Right lobe of liver (tissue), 6 donors: ENCODE measurements at places on chromosomes 7 and 10.
A peak's percentile ranks its signal among the peaks of the same experiment; 100 is the strongest.

DNA sequence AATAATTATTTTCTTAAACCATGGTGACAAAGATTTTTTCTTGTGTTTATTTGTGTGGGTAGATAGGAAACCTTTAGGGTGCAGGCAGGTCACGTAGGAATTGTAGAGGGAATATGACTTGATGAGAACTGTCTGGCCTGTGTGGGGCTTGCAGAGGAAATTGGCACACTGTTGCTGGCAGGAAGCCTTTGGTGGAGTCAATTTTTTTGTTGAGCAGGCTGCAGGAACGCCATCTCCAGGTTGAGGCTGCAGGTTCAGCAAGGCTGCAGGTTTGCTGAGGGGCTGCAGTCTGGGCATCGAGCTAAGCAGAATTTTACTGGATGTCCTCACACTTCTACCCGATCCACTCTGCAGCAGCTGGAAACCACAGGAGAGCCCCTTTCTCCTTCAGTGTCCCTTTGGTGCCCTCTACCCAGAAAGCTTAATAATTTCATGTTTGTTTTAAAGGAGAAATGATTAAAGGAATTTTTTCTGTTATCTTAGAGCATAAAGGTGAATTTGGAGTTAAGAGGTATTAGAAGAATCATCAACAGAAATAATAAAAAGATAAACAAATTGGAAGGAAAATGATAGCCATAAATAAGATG, 37.0 kb downstream of the TBC1D12 start:
- no peak for DNase-seq

DNA sequence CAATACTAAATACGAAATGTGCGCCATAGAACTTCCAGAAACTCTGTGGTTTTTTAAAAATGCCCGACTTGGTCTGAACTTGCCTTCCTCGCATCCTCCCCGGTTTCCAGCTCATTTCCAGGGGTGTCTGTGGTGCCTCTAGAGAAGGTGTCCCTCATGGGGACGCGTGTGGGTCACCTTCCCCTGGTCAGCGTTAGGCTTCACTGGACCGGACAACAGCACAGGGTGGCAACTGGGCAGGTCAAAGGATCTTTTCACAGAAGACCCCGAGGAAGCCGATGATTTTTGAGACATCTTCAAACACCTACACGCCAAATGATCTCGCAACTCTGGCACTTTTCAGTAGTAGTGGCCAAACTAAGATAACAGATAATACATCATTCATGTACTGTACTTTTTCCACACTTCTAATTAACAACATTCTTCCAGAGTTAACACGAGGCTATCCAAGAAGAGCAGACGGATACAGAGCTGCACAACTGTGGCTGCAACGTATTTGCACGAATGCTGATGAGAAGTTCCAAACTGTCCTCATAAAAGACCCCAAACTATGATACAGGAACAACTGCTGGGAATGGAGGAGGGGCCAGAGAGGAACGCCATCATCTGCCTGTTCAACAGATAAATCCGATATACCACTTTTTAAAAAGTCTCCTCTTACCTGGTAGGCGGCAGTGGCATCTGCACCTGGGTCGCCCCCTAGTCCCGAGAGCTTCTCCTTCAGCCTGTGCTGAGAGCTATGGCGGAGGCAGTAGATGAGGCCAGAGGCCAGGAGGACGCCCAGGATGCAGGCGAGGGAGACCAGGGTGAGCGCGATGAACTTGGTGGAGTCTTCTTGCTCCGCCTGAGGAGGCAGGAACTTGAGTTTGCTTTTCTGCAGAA, 345.5 kb downstream of the DNAJB6 start:
- no peak for DNase-seq

DNA sequence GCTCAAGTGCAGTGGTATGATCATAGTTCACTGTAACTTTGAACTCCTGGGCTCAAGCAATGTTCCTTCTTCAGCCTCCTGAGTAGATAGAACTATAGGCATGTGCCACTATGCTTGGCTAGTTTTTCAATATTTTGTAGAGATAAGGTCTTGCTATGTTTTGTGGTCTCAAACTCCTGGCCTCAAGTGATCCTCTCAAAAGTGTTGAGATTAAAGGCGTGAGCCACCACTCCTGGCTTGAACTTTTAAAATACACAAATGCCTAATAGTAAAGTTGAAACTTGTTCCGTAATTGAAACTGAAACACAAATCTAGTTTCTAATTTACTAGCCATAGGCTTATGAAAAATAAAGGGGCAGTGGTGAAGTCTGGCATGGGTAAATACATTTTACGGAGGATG, 65.7 kb downstream of the AP3M1 start:
- DNase-seq = no peak

DNA sequence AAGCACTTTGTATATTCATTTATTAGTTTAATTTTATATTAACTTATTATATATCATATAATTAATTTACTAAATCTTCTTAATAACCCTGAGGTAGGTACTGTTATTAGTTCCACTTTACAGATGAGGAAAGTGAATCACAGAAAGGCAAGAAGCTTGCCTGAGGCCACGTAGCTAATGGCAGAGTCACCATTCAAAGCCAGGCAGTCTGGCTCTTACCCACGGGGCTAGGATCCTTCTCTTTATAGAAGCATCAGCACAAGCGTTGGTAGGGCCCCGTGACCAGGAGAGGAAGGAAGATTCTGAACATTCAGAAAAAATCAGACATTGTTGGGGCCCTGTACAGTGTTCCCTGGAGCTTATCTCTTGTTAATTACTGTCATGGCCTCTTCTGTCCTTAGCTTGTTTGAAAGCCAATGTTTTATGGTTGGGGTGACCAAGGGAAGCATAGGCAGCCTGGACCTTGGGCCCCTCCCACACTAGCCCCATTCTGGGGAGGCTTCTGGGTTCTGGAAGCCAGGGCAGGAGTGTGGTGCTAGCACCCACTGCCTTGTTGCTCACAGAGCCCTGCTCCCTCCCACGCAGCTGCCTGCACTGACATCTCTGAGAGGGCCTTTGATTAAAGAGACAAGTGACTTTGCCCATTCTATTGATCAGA, 31.1 kb upstream of the SLF2 start:
- DNase-seq = peak; percentile 24

DNA sequence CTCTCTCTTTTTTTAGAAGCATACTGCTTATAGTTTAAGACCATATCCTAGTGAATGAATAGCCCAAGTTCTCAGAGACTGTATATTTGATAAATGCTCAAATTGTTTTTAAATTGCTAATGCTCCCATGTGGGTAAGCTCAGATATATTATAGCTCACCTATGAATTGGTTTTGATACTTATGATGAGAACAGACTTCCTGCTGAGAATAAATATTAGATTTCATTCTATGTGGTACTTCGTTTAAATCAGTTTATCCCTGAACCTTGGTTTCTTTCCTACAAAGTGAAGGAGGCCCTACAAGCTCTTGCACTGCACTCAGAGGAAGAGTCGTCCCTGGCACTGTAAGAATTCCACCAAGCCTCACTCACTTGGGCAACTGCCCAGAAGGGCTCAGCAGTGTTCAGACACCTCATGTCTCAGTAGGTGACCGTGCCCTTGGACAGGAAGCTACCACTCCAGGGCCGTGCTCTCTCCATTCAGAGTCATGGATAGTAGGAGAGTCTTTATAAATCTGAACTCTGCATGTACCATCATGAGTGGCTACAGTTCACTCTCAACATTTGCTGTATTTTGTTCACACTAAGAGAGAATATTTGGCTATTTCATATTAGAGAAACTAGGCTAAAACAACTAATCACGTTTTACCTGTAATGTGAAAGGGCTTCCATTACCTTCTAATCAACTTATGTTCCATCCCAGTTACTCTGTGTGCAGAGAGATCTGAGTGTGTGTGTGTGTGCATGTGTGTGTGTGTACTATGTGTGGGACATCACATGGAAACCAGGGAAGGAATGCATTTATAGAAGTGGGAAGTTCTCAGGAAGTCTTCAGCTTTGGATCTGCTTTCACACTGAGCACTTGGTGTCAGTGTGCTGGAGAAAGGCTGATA, 93.8 kb downstream of the PTPRE start:
- peak; percentile 30 for DNase-seq

- DNase-seq = no peak
Observed at GRCh38 chr7:18524248-18524647, 28.7 kb downstream of the HDAC9 start.

- peak; percentile 71 for DNase-seq
Observed at GRCh38 chr10:21732067-21732772, 198.2 kb downstream of the MLLT10 start.

DNA sequence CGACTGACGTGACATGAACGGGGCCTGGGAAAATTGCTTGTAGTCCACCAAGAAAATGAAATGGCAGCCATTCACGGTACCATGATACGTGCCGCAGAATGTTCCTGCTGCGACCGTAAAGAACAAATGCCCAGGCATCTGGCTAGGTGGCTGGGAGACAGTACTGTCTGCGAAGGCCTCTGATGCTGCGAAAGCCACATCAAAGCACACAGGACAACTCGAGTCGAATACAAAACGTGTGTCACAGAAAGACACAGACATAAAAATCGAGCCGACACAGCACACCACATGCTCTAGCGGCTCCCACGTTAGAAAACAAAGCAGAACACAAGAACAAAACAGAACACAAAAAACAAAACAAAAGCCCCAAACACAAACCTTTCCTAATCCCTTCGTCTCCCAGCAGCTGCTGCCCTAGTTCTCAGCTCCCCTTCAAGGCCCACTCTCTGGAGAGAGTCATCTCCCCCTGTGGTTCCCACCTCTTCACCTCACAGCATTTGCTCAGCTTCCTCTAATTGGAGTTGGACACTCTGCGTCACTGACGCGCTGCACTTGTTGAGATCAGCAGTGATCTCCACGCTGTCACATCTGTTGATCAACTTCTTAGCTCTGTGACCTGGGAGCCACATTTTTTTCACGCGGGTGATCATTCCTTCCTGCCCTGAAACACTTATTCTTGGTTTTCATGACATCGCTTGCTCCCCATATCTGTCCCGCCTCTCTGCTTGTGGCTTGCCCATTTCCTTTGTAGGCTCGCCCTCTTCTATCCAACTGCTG, 112.2 kb downstream of the CLEC2L start:
- DNase-seq = no peak

GRCh38 chr10:118216020-118216419, 126.1 kb downstream of the FAM204A start:
- no peak for DNase-seq

- DNase-seq = no peak
Observed at GRCh38 chr10:31136930-31137885, 105.5 kb upstream of the ZNF438 start.

DNA sequence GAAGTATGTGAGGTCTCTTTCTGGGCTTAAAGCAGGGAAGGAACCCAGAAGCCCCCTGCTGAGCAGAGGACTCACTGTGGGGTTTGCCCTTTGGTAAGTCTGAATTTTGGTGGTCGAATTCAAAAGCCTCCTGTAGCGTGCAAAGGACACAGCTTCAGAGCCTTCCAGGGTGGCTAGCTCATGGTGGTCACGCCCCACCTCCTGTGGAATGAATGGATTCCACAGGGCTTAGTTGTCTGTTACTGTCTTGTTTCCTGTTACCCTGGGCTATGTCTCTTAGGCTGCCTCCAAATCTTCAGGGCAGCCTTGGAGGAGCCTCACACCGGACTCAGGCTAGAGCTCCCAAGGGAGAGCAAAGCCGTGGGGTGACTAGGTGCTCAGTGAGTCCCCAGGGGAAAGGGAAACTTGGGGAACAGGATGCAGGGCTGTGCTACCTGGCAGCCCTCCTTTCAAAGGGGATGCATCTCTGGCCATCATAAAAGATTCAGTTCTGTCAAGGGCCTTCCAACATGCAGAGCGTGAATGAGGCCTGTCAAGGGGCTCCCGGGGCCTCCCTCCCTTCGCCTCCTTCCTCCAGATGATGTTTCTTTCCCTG, 211.7 kb downstream of the CCSER2 start:
- no peak for DNase-seq

GRCh38 chr7:37732253-37732652, 48.7 kb downstream of the GPR141 start:
- no peak for DNase-seq

DNA sequence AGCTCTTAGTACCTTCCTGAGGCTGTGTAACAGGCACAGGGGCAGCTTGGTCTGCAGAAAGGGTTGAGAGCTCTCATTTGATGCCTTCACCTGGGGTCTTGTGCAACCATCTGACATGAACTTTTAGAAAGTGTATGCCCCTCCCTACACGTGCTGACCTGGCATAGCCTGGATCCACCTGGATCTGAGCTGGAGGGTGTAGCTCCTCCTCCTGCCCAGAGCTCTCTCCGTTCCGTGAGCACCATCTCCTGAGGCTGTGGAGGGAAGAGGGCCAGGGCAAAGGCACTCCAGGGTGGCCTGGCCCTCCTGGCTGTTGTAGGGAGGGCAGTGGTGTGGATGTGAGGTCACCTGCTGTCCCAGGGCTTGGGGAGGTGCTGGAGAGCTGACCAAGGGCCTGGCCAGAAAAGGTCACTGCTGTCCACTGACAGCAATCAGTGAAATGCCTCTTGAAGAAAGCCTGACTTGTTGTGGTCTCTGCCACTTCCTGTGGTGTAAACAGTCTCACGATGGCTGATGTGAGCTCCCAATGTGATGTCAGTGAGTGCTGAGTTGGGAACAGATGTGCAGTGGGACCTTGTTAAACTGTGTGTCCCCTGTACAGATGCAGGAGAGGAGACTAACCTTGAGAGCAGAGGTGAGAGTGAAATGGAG, 23.0 kb downstream of the AMZ1 start:
- DNase-seq = no peak

GRCh38 chr10:77436257-77436975, 201.2 kb downstream of the KCNMA1 start:
- no peak for DNase-seq

GRCh38 chr7:121037957-121038716, 49.6 kb downstream of the CPED1 start:
- no peak for DNase-seq

DNA sequence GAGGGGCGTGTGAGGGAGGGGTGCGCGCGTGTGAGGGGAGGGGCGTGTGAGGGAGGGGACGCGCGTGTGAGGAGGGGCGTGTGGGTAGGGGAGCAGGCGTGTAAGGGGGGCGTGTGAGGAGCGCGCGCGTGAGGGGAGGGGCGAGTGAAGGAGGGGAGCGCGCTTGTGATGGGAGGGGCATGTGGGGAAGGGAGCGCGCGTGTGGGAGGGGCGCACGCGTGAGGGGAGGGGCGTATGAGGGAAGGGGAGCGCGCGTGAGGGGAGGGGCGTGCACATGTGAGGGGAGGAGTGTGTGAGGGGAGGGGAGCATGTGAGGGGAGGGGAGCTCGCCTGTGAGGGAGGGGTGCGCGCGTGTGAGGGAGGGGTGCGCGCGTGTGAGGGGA, 19.1 kb downstream of the MXI1 start:
- peak; percentile 95 for DNase-seq

DNA sequence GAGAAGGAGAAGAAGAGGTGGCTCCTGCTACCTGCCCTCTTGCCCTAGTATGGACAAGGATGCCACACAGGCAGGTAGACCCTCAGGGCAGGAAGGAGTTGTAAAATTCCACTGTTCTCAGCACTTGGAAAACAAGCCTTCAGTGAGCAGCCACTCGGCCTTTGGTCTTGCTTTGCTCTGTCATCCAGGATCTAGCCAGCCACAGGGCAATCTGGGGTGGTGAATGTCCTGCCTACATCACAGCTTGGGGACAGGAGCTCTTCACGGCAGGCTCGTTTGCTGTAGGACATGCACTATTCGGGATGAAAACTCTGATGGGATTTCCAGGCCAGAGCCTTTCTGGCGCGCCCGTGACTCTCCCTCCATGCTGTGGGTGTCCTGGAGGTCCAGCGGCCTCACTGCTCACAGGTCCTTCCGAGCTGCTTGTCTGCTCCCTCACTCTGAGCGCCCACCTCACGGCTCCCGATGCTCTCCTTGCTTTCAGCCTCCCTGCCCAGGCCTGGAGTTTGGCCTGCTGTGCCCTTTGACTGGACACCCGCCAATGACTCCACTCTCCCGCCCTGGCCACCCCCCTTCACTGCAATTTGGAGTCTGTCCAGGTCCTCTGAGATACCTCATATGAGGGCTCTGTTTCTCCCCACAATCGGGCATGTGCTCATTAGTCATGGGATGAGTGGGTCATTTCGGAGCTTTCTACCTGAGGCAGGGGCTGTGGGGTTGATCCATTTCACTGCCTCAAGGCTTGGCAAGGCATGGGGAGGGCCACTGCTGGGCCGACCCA, 227.2 kb upstream of the GRB10 start:
- no peak for DNase-seq
